ENCODE measurements at places on chromosomes 2 and 18.

GRCh38 chr2:158773121-158773520, 22.0 kb upstream of the DAPL1 start:
- no peak for DNase-seq

DNA sequence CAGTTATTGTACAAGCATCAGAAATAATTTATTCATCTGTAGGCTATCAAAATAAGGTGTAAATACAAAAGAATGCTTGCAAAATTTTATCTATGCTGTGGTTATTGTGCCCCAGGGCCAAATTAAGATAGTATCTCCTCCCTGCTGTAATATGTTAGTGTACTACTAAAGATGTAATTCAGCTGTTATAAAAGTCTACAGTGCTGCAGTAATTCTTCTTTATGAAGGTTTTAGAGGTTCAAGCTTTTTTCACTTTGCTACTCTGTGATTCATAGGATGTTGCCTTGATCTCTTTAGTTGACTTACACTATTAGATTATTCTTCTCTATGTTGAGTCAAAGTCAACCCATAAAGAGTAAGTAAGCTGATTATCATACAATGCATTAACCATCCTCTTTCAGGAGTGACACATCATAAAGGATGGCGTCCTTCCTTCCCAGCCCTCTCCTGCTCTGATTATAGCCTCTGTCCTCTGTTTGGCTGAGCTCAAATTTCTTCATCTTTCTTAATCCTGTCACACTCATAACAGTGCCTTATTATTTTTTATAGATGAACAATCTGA, 29.3 kb upstream of the DYNAP start:
- no peak for DNase-seq

DNA sequence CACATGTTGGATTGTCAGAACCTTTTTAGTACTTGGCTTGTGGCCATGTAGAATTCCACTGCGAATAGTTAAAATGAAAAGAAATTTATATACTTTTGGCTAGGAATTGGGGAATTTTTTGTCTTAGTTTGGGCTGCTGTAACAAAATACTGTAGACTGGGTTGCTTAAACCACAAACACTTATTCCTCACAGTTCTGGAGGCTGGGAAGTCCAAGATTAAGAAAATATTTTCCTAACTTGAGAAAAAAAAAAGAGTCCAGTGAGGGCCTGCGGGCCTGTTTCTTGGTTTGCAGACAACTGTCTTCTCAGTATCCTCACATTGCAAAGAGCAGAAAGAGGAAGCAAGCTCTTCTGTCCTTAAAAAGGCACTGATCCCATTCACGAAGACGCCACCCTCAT, 81.9 kb downstream of the CD226 start:
- DNase-seq: no peak

DNA sequence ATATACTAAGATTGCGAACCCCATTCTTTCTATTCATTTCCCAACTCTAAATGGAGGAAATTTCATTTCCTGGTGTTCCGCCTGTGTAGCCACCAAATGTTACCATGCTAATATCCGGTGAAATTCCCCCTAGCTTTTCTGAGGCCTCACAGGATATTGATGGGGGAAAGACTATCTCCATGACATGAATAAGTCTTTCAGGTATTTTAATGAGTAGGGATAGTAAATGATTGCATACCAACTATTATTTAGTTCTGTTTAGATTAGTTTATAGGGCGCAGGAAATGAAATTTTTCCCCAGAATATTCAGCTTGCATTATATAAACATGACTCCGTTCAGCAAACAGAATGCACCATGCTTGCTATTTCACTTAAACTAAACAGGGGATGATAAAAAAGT, 55.4 kb downstream of the COL5A2 start:
- no peak for DNase-seq

GRCh38 chr18:36088256-36088655, 20.9 kb upstream of the RPRD1A start:
- no peak for DNase-seq

DNA sequence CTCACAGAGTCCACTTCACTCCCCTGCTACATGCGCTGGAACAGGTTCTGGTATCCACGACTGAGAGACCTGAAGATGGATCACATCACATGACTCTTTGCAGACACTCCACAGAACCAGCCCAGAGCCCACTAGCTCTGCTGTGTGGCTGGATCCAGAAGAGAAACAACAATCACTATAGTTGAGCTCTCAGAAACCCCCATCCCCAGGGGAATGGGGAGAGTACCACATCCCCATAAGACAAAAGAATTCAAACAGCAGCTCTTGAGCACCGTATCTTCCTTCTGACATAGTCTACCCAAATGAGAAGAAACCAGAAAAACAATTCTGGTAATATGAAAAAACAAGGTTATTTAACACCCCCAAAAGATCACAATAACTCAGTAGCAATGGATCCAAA, 76.4 kb downstream of the ZSWIM2 start:
- DNase-seq: no peak

GRCh38 chr2:178263159-178263860, 69.0 kb downstream of the OSBPL6 start:
- DNase-seq: no peak

DNA sequence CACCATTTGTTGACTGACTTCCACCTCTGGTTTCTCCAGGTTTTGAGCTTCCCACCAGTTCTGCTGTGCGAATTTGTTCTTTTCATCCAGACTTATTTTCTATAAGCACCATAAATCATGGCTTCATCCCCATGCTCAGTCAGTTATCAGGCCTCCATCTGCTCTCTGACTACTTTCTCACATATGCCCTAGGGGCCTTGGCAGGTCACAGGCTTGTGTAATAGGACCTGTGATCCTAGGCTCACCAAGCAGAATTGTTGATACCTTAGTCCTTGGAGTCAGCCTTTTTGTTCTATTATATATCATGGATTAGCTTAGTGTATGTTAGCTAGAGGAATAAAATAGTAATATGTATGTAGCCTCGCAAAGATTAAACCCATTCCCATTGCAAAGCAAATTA, 284.2 kb upstream of the TANK start:
- no peak for DNase-seq

DNA sequence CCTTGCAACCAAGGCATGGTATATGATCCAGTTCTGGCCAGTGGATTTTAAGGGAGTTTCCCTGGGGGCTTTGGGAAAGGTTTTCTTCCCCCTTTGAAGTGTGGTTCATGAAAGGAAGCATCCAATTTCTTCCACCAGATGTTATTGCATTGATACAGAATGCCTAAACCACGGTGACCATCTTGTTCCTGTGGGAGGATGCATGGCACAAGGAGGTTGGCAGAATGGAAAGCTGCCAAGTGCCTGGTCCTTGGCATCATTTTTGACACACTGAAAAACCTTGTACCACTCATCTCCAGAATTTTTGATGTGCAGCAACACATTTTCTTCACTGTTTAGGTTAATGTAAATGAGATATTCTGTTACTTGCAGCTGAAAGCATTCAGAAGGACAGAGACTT, 55.2 kb upstream of the CXCR4 start:
- DNase-seq: no peak

GRCh38 chr2:118881490-118882129, 34.2 kb upstream of the EN1 start:
- DNase-seq: peak; percentile 21

- no peak for DNase-seq
These were observed 122.5 kb downstream of the TPGS2 start for GRCh38 chr18:36706134-36706881.

DNA sequence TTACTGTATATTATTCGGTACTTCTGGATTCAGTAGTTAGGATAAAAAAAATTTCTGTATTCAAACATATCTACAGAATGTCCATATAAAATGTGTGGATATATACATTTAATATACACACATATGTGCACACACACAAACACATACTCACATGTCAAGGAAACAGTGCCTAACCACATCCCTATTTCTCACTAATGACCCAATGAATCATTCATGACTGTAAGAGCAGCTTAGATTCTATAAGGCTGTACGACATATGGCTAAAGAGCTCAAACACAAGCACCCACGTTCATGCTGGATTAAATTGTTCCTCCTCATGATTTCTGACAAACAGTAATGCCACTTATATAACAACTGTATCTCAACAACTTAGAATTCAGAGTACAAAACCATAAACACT, 457.3 kb downstream of the ADCYAP1 start:
- no peak for DNase-seq

DNA sequence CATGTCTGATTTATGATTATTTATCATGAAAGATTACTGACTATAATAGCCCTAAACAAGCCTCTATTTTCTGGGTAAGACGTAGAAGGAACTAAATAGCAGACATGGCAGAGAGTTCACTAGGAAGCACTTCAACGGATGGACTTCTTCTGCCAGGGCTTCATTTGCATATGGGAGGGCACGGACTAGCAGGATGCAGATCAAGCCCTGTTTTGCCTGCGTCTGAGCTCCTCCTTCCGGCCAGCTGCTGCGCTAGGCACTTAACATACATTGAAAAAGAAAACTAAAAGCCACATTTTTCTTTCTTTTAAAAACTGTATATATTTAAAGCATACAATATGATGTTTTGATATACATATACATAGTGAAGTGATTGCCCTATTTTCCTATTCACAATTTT, 340.0 kb upstream of the MEX3C start:
- DNase-seq: no peak

- DNase-seq: no peak
These were observed 47.1 kb downstream of the COPS8 start for GRCh38 chr2:237132799-237133198.

DNA sequence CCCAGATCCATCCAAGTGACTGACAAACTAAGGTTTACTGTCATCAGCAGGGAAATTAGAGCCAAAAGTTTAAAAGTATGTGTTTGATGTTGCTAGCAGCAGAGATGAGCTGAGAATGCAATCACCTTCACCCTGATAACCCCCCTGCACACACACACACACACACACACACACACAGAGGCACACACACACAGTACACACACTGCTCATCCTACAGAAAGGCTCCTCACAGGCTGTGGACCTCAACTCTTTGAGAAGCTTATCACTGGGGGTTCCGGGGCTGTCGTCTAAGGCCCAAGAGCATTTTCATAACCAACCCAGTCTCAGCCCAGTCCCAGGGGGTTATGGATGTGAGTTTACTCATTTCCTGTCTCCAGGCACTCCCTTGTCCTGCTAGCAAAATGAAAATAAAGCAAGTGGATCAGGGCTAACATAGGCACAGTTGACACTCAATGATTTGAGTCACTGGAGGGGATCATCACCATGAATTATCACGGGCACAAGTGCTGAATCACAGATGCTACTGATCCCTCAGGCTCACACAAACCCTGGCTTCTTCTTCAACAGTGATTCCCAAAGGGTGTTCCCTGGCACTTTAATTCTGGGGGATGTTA, 76.6 kb downstream of the ALK start:
- DNase-seq: no peak

- no peak for DNase-seq
These were observed 40.8 kb downstream of the ZEB2 start for GRCh38 chr2:144479138-144479537.

DNA sequence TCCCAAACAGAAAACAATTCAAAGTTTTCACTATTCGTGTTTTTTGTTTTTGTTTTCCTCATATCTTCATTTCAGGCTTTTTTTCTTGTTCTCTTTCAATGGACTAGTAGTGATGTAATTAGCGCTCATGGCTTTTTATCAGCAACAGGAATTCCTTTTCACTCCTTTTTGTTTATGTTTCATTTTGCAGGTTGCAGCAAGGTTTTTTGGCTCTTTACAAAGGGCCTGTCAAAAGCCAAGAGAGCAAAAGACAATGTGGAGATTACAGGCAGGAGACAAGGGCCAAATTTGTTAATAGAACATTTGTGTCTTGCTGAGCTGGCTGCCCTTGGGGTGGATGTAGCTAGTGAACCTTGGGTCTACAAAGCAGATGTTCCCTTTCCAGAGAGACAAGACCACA, 467.4 kb upstream of the CDH20 start:
- no peak for DNase-seq

DNA sequence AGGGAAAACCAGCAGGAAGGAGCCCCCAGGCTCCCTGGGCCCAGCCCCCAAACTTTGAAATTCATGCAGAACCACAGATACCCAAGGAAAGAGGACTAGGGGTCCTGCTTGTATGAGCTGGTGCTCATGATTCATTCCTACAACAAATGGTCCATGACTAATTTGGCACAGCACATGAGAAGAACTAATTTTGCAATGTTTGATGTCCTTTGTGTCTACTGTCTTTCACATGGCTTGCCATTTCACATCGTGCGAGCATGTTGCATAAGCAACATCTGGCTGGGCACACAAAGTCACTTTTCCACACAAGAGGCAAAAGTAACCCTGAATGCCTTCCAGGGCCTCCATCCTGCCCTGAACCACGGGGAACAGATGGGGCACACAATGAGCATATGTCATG, 149.6 kb upstream of the APCDD1 start:
- DNase-seq: no peak

- DNase-seq: no peak
These were observed 598 bp upstream of the CEP68 start for GRCh38 chr2:65055422-65056214.

- DNase-seq: no peak
These were observed 8.1 kb downstream of the CWC22 start for GRCh38 chr2:179999000-179999399.

GRCh38 chr2:231359948-231360347, 35.6 kb upstream of the B3GNT7 start:
- no peak for DNase-seq

GRCh38 chr18:55546851-55547704, 40.9 kb downstream of the TCF4 start:
- DNase-seq: no peak

DNA sequence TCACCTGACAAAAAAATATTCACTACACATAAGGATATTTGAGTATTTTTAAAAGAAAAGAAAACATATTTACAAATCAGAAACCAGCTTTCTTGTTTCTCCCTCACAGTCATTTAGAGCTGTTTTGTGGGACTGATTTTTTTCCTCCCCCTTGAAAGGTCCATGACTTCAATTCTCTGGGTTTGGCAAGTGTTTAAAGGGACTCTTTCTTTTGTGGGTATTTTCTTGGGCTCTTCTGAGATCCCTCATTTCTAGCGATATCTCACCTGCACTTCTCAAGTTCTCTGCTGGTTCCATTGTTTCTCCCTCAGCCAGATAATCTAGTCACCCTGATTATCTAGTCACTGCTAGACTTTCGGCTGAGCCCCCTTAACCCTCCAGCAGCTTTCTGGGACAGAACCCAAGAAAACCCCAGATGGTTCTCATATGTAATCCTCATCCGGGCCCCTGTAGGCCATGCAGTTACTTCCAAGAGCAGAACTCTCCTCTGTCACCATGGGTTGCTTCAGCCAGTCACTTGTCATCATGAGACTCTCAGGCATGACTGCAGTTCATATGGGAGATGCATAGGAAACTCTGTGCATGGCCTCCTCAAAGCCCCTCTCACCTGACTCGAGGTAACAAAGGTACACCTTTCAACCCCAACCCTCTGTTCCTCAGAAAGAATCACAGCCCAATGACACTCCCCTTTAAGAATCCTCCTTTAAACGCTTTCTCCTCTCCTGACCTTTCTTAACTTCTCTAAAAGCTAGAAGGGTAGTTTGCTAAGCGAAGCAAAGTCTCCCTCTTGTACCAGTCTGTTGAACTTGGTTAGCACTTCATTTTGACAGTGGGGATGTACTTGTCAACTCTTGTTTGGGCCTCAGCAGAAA, 36.7 kb upstream of the ITGA4 start:
- no peak for DNase-seq

GRCh38 chr2:8676921-8677645, 4.8 kb upstream of the ID2 start:
- no peak for DNase-seq
